Pancreas (tissue), 10 donors: ENCODE measurements at places on chromosomes 4 and X. TPM values are rescaled to one million over a fixed set of nuclear protein-coding genes. Genes with fewer than 3 reads are reported as not detected.

DNA sequence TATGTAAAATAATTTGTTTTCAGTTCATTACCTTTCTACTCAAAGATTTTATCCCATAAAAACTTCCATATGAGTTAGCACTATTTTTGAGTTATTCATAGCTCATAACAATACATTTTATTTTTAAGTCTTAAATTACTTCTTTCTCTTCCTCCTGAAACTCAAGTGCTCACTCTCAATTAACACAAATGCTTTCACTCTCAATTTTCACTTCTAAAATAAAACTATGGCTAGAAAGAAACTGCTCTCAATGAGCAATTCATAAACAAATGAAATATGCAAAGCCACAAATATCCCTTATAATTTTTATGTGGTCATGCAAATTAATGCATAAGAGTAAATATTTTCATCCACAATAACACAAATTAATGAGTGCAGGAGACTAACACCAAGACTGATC lies 38.8 kb downstream of the MAML3 start:
- DNase-seq = no peak
- no peaks in the 10 kb centered on the region for H3K36me3 ChIP-seq
- H3K27me3 ChIP-seq = no peaks in the 10 kb centered on the region
- H3K27ac ChIP-seq = no peak overlapping the region

- H3K27me3 ChIP-seq = no peaks in the 10 kb centered on the region
- no peak overlapping the region for H3K4me3 ChIP-seq
- H3K27ac ChIP-seq = peak overlapping the region; percentile 10
- peak; percentile 78 for DNase-seq
- H3K36me3 ChIP-seq = no peaks in the 10 kb centered on the region
Observed at GRCh38 chr4:138910914-138911336, 104.7 kb upstream of the NOCT start.

DNA sequence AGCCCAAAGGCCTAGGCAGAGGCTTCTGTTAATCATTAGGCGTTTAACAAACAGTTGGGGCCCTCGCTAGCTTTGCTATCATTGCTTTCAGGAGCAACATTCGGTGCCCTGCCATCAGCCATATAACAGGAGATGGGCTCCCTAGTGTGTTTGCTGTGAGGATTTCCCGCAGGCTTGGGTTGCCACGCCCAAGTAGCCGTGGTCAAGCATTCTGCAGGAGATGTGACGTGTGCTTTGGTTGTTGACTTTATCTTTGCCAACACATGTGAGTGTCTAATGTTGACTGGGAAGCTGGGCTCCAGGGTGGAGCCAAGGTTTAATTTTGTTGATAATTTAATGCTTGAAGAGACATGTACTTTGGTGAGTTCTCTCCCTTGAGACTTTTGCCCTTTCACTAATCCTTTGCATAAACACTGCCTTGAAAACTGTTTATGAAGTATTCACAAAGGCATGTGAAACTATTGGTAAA lies 184.6 kb upstream of the KIT start:
- H3K27ac ChIP-seq = no peak overlapping the region
- no peak for DNase-seq
- no peaks in the 10 kb centered on the region for H3K27me3 ChIP-seq
- no peaks in the 10 kb centered on the region for H3K4me1 ChIP-seq

IQCM gene
- not detected for total RNA-seq

IL1RAPL1 gene
- not detected for total RNA-seq

DNA sequence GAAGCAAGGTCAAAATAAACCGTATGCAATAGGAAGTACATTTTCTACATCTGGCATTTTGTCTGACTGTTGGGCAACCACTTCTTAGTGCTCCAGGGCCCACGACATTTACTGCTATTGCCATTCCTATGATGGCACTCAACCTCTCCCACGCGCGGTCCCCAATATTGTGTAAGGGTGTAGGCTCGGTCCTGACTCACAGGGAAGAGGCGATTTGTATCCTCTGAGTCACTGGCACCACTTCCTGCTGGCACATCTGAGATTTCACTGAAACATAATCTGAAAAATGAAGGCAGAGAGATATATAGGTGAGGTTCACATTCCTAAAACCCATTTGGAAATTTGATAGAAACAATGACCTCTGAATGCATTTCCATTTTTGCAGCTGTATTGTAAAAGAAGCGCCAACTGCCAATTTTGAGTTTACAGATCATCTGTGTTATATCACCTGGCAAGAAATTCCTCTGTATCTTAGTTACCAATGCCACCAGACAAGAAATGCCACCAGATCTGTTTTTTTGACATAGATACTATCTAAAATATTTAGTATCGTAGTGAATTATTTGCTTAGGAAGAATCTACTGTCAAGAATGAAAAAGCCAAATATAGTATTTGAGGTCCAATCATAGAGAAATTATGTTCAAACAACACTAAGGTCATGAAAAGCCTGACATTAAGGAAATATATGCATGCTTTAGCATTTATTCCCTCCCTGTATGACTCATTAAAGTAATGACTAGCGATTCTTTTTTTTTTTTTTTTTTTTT lies 9.8 kb downstream of the EREG start:
- no peaks in the 10 kb centered on the region for H3K27me3 ChIP-seq
- H3K4me3 ChIP-seq = no peak overlapping the region
- H3K27ac ChIP-seq = no peak overlapping the region
- no peak for DNase-seq
- H3K4me1 ChIP-seq = no peaks in the 10 kb centered on the region
- no peaks in the 10 kb centered on the region for H3K36me3 ChIP-seq
